ENCODE measurements at places on chromosomes 5 and 9.

DNA sequence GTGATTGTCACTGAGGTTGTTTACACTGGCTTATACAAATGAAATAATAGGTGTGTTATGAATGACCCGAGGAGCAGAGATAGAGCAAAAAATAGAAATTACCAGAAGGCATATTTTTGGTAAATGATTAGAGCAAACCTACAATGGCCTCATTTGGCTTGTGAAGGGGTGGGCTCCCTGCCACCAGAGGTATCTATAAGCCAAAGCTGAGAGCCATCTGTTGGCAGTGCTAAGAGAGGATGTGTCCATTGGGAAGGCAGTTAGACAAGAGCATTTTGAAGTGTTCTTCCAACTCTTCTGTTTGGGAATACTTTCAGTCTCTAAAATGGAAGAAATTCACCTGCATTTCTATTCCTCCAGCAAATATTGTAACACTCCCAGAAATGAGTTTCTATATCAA lies 10.6 kb downstream of the NIPAL4 start:
- DNase-seq: no peak

- no peak for DNase-seq
Observed at GRCh38 chr9:79387101-79387835, 184.5 kb upstream of the TLE4 start.

DNA sequence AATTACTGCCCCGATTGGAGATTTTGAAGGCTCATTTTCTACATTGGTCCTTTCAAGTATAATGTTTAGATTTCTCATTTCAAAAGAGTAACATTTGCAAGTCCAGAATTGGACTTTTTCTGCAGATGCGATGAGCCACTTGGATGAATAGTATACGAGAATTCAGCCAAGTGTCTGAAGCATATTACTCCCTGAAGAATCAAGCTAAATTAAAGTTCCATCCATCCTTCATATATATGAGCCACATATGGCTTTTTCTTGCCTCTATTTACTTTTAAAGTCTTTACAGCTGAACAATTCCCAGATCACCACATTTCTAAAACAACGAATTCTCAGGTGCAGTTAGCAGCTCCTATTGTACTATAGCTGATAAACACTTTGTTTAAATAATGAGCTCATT lies 288.7 kb downstream of the CEMIP2 start:
- no peak for DNase-seq

- no peak for DNase-seq
Observed at GRCh38 chr9:36778682-36779081, 206.0 kb downstream of the MELK start.

GRCh38 chr9:114343471-114344187 lies 14.0 kb downstream of the ORM2 start:
- DNase-seq: no peak

DNA sequence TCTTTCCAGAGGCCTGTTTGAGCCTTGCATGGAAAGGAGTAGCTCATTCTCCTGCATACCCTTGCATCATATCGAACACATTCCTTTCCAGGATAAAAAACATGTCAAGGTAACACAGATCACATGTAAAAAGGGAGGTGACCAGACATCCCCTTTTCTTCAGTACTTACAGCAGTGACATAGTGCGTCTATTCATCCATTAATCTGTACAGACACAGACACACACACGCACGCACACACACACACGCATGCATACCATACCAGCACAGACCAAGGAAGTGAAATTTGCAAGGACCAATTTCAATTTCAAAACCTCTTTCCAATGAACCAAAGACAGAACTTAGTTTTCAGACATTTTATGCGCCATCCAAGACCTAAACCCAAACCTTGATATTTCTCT lies 256.0 kb downstream of the PAPPA start:
- DNase-seq: no peak

DNA sequence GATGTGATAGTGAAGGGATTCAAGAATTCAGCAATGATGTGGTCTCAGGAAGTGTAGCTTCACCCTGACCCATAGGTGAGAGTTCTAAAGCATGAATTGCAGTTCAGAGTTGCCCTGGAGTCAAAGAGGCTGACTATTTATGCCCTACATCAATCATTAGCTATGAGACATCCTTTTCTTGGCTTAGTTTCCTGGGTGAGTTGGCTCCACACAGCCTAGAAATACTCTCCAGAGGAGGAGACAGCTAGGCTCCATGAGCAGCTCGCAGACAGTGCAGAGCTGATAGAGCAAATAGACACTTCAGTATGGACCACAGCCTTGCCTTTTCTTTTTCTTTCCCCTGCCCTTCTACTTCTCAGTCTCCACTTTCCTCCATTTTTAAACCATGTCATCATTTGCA lies 1651.8 kb downstream of the MAT2B start:
- no peak for DNase-seq

- DNase-seq: no peak
Observed at GRCh38 chr5:32357658-32358057, 44.9 kb upstream of the MTMR12 start.

DNA sequence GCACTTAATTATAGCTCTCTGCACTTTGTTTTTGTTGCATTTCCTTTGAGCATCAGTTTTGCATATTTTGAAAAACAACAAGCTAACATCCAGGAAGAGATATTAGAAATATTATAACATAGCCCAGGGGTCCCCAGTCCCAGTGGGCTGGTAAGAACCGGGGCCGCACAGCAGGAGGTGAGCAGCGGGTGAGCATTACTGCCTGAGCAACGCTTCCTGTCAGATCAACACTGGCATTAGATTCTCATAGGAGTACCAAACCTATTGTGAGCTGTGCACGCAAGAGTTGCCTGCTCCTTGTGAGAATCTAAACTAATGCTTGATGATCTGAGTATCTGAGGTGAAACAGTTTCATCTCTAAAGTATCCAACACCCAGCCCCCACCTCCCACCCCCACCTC lies 675.9 kb upstream of the ZNF608 start:
- DNase-seq: no peak

DNA sequence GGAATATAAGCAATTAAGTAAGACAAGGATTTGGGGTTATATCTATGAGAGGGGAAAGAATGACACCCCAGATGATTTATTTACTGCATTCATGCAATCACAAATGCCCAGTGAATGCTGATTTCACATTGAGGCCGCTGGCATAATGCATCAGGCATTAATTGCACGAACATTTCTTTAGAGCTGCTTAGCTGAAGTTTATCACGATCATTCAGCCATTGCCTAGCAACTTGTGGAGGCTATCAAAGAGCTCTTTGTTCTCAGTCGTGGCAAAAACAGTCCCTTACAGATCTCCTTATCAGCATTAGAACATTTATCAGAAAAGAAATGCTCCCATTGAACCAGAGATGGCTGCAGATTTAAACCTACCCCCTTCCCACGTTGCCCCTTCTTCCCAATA lies 88.7 kb upstream of the PRRC1 start:
- DNase-seq: no peak

DNA sequence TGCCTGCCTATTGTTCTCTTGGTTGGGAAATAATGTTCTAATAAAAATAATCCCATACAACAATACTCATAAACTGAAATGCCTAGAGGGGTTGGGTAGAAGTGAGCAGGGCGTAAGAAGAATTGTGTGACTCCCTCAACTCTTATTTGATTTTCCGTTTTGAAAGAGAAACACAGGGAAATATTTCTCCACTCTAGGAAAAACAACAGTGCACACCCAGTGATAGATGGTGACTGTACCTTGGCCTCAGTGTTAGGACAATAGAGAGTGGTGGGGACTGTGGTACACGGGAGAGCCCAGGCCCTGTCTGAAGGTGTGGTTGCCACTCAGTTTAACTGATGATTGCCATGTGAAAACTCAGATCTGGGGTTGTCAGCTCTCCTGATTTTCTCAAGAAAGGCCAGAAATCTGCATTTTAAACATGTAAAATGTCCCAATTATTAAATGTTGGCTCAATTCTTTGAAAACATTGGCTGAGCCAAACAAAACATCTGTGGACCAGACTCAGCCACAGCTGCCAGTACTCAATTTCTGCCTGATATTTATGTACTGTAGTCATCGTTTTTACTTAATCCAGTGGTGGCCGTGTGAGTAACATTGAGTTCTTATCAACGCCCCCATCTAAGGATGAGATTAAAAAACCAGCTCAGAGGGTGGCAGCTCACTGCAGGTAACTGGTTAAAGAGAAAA lies 103.8 kb upstream of the ZNF618 start:
- DNase-seq: no peak

DNA sequence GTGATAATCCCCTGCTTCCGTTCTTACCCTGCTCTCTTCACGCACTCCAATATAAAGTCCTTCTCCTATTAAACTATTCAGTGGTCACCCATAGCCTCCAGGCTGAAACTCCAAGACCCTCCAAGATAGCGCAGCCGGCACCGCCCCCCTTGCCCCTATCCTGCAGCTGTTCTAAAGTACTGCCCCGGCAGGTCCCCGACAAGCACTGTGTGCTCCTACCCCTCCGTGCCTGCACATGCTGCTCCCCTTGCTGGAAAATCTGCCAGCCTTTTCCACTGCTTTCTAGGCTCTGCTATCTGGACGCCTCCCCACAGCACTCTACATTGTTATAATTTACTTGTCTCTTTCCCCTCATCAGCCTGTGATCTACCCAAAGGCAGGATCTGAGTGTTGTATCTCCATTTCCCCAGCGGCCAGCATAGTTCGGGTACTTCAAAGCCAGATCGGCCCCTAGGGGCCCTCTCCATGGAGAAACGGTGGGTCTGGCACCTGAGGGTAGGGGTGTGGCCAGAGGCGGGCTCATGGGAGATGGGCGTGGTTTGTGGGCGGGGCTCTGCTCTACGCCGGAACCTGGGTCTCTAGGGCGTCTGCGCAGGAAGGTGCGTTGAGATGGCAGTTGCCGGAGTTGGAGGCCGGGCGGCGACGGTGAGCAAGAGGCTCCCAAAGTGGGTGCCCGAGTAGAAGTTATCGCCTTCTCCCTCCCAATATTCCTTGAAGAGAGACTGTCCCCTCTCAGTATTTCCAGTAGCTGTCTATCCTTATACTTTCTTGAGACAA lies 83.5 kb upstream of the RUSC2 start:
- DNase-seq: no peak

DNA sequence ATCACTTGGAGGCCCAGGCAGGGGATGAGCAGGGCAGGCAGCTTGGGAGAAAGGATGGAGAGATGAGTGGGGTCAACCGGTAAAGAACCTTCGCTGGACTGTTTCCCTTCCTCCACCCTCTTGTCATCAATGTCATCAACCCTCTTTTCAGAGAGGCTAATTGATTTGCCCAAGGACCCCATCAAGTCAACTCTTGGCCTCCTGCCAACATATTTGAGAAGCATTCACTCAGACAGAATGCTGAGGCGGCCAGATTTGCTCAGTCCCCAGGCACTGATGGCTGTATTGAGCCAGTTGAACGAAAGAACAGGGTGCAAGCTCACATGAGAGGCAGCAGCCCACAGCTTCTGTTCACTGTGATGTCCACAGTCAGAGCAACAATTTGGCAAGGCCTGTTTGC lies 193.5 kb downstream of the RFK start:
- no peak for DNase-seq

DNA sequence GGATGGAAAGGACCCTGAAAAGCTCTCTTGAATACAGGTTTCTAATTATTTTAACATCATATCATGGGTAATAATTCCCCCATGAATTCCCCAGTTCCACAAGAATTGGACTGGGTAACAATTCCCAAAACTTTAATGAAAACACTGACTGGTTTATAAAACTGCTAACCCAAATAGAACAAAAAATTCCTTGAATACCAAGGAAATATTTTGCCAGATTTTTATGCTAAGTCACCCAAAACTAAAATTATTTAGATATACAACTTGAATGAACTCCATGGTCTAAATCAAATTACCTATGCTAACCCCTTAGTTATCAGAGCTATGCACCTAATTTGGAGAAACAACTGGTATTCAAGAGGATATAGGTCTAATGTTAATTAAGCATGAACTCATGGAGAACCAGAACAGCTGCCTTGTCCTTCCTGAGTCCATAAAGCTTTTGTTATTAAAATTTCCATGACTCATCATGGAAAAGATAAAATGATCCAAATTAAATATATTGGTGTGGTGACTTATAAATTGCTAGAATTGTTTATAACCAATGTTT lies 164.9 kb upstream of the TUT7 start:
- no peak for DNase-seq

- DNase-seq: no peak
Observed at GRCh38 chr9:505741-506059, 291.0 kb downstream of the DOCK8 start.

Data from coronary artery (tissue), 2 donors.